ENCODE measurements at places on chromosomes 16 and 17.

GRCh38 chr17:4580291-4580690, 4.0 kb upstream of the SMTNL2 start:
- no peak for DNase-seq

DNA sequence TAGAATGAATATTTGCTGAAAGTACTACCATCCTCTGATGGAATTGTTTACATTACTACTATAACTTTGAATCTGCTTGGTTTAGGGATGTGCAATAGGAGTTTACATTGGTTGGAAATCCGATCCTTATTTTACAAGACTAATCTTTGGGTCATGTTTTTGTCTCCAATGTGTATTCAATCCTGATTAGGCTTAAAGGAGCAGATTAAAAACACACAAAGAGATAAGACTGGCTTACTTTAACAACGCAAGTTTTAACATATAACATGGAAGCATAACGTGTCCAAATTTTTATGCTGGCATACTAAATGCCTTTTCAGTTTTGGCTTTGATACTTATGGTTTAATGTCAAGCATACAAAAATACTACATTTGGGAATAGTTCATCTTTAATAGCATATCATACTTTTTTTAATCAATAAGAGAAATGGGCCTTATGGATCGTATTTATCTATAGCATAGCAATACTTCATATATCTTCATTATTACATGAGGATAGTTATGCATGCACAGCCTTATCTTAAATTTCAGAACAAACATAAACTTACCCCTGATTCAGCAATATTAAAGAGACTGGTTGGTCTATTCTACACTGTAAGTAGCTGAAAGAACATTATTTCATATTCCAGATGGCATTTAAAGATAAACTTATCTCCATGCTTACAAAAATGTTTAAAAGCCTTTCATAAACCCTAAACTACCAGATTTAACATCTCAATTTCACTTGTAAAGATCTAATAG, 69.9 kb upstream of the NACA2 start:
- DNase-seq = no peak

GRCh38 chr17:30519707-30520106, 42.5 kb downstream of the GOSR1 start:
- DNase-seq = no peak

- DNase-seq = no peak
Observed at GRCh38 chr17:45338996-45339535, 22.2 kb upstream of the MAP3K14 start.

DNA sequence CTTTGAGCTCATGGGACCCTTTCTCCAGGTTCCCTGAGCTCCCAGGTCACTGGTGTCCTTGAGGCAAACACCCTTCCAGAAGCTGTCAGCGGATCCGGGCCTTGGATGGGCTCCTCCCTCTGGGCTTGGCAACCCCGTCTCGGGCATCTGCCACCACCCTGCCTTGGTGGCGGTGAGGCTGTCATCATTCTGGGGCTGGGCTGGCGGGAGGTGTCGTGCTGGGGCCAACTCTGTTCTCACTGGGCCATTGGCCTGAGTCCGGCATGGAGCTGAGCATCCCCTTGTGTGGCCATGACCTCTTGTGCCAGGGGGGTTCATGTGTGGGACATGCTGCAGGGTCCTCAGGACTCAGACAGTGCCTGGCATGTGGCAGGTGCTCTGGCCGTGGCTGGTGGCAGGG, 197.6 kb downstream of the LAT start:
- DNase-seq = no peak

DNA sequence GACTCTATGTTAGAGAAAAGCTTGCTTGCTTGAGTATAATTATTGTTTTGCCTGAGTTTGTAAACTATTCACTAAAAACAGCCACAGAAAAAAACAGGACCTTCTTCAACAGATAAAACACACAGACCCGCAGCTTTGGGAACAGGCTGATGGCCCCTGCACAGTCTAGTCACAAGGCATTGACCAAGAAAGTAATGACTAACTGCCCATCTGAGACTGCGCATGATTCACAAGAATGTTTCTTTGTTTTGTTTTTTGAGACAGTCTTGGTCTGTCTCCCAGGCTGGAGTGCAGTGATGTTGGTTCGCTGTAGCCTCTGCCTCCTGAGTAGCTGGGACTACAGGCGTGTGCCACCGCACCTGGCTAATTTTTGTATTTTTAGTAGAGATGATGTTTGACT, 2.8 kb upstream of the ZKSCAN2 start:
- no peak for DNase-seq

DNA sequence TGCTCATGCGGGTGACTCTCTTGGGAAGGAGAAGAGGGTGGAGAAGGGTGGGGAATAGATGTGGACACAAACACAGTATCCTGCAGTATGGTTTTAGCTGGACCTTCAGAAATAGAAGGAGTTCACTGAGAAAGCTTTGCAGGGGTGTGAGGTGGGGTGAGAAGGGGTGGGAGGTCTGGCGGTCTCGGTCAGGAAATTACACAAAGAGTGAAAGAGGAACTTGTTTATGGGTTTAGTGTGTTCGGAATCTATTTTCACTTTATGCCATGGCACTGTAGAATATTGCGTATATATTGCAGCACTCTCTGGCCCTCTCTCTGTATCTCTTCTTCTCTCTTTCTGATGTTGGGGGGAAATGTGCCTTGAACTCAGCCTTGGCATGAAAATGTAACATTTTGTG, 148.2 kb upstream of the GOT2 start:
- no peak for DNase-seq

- no peak for DNase-seq
Observed at GRCh38 chr17:65047941-65048340, 8.6 kb downstream of the GNA13 start.

GRCh38 chr16:88619859-88620815, 18.2 kb upstream of the IL17C start:
- peak; percentile 66 for DNase-seq

- DNase-seq = no peak
Observed at GRCh38 chr17:7208027-7208571, 11.5 kb downstream of the DLG4 start.

GRCh38 chr17:81400154-81400977, 5.1 kb downstream of the BAHCC1 start:
- DNase-seq = no peak

DNA sequence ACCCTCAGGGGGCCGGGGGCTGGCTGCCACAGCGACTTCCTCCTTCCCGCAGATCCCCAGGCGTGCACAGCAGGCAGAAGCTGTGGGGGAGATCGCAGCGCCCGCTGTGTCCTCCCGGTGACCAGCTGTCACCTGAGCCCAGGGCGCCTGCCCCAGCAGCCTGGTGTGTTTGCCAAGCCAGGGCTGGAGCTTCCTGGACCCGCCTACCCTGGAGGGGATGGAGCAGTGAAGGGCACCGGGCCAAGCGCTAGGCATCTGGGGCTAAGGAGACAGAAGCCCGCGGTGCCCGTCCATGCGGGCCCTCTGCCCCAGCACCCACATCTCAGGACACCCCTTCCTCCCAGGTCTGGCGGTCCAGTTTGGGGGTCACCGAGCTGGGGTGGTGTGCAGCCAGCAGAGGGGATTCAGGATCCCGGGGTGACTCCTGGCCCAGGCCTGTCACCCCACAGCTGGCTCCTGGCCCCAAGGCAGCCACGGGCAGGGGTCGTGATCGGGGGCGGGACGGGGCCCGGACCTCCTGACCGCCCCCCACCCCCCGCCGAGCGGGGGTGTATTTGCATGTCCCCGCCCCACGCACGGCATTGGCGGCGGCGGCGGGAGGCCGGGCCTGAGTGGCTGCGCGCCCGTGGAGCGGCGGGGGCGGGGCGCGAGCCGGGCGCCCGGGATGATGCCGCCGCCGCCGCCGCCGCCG, at the start of gene RAB26:
TSS of gene RAB26 (plus strand) at position 645 of the 691 bp plus-strand sequence. CDS start 159 bp downstream, outside the sequence.
- peak; percentile 66 for DNase-seq

DNA sequence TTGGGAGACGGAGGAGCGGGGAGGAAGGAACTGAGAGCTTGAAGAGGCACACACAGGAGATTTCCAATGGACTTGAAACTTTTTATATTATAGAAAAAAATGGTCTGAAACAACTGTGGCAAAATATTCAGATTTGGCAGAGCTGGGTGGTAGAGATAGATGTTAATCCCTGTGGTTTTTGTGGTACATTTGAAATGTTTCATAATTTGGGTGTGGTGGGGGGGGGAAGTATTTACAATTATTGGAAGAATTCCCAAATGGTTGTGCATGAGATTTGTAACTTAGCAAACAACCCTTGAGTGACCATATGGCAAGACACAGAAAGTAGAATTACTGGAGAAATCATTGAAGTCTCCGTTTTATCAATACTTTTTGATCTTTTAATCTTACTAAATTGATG, 588.8 kb upstream of the PSMD7 start:
- DNase-seq = no peak

DNA sequence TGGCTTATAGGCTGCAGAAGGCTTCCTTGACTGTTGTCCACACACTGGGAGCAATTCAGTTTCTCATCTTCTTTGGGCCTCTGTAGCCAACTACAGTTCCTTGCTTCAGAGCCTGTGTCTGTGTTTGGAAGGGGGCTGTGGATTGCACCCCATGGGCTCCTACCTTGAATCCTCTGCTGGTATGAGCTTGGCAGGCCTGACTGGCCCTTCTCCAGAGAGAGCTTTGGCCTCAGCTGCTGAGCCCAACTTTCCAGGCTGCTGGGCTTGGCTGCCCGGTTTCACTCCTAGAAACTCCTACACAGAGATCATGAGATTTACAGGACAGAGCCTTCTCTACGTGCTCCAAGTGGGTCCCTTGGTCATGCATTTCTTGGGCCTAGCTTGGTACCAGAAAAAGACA, 354.4 kb downstream of the SNX29 start:
- no peak for DNase-seq

- DNase-seq = peak; percentile 44
Observed at GRCh38 chr16:89031715-89032659, 55.0 kb upstream of the CBFA2T3 start.

- DNase-seq = peak; percentile 46
Observed at GRCh38 chr17:61412143-61412859, 12.7 kb downstream of the TBX2 start.

DNA sequence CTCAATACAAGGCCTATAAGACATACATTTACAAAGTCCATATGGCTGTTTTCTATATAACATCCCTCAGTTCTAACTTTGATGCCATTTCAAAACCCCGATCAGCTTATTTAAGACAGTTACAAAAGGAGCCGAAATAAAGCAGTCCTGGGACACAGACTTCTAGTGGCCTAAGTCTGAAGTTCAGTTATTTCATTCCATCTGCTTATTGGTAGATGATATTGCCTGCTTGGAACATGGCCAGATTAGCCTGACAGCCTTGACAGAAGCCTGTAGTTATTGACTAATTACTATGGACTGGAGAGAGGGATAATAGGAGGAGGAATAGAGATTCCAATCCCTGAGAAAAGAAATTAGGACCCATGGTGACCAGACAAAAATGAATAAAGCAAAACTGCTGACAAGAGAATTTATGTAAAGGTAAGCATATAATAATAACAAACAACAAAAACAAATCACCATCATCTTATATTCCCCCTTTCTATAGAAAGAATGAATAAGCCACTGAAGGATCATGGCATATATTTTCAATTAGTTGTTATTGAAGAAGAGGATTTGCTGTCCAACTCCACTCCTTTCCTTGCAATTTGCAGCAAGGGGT, 206.3 kb upstream of the TOM1L1 start:
- no peak for DNase-seq

- no peak for DNase-seq
Observed at GRCh38 chr16:16092925-16093627, 130.2 kb downstream of the ABCC6 start.

DNA sequence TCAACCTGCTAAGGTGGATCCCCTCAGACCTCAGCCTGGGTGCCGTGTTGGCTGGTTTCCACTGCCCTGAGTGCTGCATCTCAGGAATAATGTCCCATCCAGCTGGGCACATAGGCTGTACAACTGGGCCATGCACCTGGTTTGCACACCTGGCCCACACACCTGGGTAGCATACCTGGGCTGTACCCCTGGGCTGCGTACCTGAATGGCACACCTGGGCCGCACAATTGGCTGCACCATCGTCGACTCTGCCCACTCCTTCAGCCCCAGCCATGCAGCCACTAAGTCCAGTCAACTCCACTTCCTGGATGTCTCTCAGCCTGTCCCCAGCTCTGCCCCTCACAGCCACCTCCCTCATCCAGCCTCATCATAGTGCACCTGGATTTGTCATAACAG, 7.9 kb downstream of the SLC5A10 start:
- DNase-seq = no peak

GRCh38 chr16:19172098-19172780, 4.2 kb downstream of the SYT17 start:
- DNase-seq = no peak

DNA sequence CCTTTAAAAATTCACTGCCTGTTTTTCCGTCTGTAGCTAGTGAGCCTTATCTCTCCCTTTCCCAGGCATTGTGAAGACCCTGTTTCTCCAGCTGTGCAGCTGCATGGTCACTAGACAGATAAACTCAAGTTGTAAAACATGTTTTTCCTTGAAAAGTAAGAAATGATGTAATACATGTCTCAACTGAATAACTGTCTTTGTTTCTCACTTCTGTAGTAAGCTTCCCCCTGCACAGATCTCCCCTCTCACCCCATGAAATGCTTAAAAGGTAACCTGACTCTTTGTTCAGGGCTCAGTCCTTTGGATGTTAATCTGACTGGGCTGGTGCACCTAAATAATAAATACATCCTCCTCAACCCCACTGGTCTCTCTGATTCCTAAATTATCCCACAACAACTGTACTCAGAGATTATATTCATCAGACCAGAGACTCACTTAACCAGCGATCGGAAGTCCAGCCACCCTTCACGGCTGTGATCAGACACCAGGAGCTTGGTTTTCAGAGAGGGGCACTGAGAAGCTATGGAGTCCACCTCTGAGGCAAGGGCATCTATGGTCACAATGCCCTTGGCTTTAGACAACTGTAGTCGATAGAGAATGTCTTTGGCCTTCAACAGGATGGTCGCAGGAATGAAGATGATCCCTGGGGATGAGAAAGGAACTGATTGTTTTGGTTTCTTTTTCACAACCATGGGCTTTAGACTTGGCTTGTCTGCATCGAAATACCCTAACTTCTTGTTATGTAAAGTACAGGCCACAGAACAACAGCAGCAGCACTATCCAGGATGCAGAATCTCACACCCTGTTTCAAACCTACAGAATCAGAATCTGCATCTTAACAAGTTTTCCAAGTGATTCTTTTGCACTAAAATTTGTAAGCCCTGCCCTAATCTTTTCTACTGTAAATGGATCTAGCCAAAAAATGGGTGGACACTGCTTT, 15.4 kb downstream of the ACSM1 start:
- DNase-seq = no peak

GRCh38 chr16:64892835-64893785, 228.8 kb downstream of the CDH11 start:
- DNase-seq = no peak

DNA sequence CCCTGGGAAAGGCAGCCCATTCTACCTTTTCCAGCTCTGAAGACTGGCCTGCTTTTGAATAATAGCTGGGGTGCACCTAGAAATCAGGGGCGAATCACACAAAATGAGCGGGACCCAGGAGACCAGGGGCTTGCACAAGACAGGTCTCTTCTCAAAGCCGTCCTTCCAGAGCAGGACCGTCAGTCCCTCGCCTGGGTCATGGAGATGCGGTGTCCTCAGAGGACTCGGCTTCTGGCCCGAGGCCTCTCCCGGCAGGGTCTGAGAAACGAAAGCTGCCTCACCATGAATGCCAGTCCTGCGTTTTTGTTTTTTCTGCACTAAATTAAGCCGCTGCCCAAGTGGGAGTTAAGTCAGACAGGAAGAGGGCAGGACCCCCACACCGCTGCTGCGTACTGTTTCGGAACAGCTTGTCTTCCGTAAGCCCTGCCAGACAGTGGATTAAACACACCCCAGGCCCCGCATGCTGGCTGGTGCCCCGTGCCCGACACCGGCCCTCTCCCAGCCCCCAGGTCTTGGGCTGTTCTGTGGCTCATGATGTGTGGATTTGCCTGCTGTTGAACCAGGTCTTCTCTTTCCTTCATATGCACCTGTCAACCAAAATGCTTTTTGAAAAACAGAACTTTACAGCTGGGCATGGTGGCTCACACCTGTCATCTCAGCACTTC, 142.1 kb upstream of the RPH3AL start:
- DNase-seq = no peak
